ENCODE measurements at places on chromosomes 1 and 21.

DNA sequence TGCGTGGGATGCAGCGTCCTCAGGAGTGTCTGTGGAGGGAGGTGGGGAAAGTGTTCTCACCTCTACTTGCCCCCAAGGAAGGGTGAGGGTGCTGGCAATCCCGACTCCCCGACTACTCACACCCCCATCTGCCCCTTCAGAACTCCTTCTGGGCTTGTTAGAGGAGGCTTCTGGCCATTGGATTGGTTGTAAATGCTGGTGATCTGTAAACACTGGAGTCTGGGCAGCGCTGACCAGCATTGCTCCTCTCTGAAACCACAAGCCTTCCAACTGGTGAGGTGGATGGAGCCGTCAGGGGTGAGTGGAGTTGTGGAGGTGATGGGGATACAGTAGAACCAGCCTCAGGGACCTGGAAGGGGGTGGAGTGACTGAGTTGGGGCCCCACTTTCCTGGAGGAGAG, 59.3 kb downstream of the NKAIN1 start:
- DNase-seq = no peak

- no peak for DNase-seq
These were observed 7.5 kb upstream of the TOMM20 start for GRCh38 chr1:235136111-235136510.

DNA sequence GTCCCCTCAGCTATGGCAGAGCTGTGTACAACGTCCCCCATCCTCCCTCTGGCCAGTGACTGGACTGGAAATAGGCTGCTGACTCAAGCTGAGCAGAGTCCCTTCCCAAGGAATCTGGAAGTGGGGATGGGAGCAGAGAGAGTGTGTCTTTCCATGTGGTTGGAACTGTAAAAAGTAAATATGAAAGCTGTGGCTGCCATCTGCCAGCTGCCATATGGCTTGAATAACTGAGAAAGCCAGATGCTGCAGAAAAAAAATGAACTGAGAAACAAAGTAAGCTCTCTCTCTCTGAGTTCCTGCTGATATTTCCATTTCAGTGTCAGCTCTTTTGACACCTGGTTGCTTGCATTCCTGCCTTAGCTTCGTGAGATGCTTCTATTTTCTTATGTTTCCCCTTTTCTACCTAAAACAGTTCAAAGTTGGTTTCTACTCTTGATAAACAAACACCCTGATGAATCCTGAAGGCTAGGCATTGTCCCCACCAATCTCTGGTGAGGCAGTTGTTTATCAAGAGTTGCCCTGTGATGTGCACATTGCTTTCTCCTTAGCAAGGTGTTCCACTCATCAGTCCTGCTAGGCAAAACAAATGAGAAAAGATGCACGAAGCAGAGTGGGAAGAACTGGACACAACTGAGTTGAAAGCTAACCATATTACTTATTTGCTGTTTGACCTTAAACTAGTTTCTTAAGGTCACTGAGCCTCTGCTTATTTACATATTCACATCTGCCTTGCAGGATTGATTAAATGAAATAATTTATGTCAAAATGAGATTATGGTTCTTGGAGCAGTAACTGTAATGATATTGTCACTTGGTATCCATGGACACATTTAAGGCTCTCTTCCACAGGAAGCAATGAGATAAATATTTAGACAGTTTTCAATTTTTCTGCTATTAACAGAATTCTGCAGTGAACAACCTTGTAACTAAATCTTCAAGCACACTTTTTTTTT, 16.6 kb upstream of the DR1 start:
- no peak for DNase-seq

GRCh38 chr1:231421546-231421970, 529 bp downstream of the EGLN1 start:
- peak; percentile 60 for DNase-seq

GRCh38 chr1:228975238-228975907, 240.1 kb downstream of the RHOU start:
- DNase-seq = no peak

- no peak for DNase-seq
These were observed 36.7 kb downstream of the DNASE2B start for GRCh38 chr1:84434801-84435549.

- DNase-seq = peak; percentile 74
These were observed 161.3 kb downstream of the TSEN15 start for GRCh38 chr1:184212649-184213314.

DNA sequence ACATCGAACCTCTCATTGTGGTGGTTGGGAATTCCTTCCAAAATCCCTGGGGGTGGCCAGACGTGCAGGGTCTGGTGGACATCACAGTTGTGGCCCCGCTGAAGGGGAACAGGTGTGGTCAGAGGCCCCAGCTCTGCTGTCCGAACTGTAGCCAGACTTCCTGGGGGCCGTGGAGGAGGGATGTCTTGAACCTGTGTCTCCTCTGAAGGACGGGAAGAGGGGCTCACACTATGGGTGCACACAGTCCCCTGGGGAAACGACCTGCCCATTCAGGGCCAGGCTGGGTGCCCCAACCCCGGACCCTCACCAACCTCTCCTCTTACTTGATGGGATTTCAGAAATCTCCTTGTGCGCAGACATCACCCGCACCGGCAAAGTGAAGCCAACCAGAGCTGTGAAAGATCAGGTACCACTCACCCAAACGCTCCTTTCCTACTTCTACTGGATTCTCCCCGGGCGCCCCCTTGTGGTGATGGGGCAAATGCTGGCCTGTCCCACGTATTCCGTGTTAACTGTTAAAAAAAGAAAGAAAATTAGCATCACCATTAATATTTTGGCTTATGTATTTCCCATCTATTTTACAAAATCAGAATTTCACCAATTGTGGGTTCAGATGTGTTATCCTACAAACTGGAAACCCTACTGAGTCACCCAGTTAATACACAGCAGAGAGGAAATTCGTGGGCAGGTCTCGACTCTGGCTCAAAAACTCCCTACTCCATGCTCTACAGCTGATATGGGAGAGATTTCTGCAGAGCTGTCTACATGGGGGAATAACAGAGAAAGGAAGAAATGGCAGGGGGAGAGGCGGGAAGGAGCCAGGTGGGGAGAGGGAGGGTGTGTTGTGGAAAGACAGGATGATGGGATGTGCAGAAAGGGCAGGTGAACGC, 28.1 kb downstream of the PADI4 start:
- DNase-seq = peak; percentile 66

GRCh38 chr21:40282912-40283886, 416.0 kb downstream of the PCP4 start:
- no peak for DNase-seq

- no peak for DNase-seq
These were observed 4.8 kb upstream of the SLC2A1 start for GRCh38 chr1:42963378-42964043.

DNA sequence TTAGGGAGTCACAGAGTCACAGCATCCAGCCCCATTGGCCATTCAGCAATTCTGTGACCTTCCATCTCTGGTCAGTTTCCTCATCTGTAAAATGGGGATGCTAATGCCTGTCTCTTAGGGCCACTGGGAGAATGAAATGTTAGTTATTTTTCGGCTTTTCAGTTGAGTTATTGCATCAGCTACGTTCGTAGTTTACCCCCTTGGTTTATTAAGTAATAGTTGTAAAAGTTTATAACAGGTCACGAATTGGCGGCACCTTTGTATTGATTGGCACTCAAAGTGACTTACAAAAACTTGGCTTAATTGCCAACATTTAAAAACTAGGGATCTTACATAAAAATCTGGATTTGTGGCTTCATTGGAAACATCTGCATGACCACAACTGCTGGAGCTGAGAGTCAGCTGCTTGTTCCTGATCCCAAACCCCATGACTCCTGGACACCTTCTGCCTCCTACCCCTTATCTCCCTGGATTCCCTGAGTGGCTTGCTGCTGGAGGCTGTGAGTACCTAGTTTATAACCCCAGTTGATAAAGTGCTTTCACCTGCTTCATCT, 23.0 kb upstream of the SLC1A7 start:
- no peak for DNase-seq

DNA sequence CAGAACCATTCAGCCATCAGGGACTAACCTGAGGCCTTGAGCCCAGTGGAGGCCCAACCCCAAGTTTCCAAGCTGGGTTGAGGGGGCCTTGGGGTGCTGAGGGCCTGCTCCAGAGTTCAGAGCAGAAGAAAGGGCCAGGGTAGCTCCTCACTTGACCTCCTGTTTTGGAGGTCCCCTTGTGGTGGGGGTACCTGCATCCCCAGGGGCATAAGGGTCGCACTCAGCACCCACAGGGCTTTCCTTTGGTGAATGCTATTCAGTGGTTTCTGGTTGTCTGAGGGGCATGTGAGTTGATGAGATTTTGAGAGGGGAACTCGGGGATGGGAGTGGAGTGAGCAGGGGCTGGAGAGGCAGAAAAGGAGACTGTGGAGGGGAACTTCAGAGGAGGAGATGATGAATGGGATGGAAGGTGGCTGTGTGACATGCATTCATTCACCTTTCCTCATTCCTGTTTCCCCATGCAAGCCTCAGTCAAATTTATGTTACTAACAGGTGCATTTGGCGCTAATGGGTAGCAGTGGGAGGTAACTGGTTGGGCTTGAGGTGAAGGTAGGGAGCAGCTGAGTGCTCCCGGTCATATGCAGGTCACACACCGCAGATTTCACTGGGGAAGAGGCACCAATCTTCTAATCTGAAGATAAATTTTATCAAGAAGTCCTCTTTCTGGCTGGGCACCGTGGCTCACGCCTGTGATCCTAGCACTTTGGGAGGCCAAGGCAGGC, 50.4 kb downstream of the TEX35 start:
- DNase-seq = no peak

GRCh38 chr1:85413169-85413568, 51.8 kb downstream of the DDAH1 start:
- no peak for DNase-seq

DNA sequence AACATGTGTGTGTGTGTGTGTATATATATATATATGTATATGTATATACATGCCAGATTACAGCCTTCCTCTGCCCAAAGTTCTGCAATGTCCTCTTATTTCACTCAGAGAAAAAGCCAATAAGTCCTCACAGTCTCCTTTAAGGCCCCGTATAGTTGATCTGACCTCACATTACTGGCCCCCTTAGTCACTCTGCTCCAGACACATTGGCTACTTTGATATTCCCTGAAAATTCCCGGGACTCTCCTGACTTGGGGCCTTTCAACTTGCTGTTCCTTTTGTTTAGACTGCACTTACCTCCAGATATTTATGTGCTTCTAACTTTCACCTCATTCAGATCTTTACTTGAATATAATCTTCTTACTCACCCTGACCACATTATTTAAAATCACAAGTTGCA, 4.2 kb upstream of the BSDC1 start:
- DNase-seq = no peak
